ENCODE measurements at places on chromosomes 7 and 10. TPM values are rescaled to one million over a fixed set of nuclear protein-coding genes. Genes with fewer than 3 reads are reported as not detected.

EBLN1 gene
- not detected for total RNA-seq

STOX1 gene
- not detected for total RNA-seq

TMEM184A gene
- not detected for total RNA-seq

CYP2C8 gene
- not detected for total RNA-seq

TSPAN12 gene
- total RNA-seq, result 0.72 TPM

VPS37D gene
- 2.8 TPM for total RNA-seq

IFIT1B gene
- not detected for total RNA-seq

All from cardiac atrium fibroblast (primary cell).